Activated CD4-positive, alpha-beta T cell treated with anti-CD3 and anti-CD28 coated beads for 1 hour (primary cell): ENCODE measurements at places on chromosomes 1 and 21.

DNA sequence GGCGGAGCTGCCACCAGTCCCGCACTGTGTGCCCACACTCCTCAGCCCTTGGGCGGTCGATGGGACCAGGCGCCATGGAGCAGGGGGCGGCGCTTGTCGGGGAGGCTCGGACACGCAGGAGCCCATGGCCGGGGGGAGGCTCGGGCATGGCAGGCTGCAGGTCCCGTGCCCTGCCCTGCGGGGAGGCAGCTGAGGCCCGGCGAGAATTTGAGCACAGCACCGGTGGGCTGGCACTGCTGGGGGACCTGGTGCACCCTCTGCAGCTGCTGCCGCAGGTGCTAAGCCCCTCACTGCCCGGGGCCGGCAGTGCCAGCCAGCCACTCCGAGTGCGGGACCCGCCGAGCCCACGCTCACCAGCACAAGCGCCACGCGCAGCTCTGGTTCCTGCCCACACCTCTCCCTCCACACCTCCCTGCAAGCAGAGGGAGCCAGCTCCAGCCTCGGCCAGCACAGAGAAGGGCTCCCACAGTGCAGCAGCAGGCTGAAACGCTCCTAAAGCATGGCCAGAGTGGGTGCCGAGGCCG lies 267.7 kb downstream of the RYR2 start:
- no peak for DNase-seq

GRCh38 chr1:22801761-22802160 lies 91.1 kb downstream of the EPHB2 start:
- no peak for DNase-seq

- DNase-seq, result no peak
Observed at GRCh38 chr21:34191876-34192275, 118.5 kb downstream of the MRPS6 start.

- no peak for DNase-seq
Observed at GRCh38 chr1:170586321-170587252, 54.6 kb downstream of the GORAB start.

GRCh38 chr1:235507623-235508022 lies 3.4 kb upstream of the B3GALNT2 start:
- no peak for DNase-seq

DNA sequence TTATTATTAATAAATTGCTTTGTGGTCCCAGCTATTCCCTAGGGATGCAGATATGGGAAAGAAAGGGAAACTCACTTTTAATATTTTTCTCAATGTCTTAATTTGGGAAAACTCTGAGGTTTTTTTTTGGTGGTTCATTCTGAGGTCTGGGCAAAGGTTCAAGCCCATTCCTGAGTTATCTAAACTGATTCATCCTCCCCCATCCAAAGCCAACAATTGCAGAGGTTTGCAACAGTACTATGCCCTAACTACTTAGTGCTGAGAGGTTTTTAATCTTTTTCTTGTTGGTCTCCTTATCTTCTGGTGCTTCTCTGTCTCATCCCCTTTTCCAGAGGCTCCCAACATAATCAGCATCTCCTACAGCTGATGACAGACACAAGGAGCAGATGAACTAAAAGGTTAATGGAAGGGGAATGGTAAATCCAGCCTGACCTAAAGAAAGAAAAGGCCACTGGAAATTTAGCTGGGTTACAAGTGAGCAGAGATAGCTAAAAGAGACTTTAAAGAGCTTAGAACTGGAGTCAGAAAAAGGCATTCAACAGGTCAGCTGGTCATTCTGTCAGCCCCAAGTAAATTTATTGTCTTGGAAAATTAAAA lies 390.4 kb downstream of the TGFB2 start:
- DNase-seq, result no peak

GRCh38 chr1:183604038-183604808 lies 14.0 kb upstream of the NCF2 start:
- DNase-seq, result no peak

DNA sequence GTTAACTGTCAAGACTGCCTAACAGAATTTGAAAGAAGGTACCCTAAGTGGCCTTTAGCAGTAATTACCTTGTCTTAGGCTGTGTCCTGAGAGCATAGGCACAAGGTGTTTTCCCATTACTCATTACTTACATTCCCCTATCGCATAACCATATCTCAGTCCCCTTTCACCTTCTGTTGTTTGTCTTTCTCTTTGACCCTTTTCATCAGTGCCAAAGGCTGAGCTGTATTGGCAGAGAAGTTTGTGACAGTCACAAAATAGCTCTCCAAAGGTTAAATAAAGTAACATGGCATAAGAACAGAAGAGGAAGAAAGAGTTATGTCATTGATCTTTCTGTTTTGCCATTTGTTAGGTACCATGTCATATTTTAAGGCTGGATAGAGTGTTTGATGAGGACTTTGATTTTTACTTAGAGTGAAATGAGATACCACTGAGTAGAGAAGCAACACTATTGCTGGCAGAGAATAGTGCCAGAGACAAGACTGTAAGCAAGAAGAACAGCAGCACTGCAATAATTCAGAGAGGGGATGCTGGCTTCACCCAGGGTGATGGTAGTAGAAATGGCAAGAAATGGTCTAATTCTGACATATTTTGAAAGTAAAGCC lies 497.8 kb downstream of the TTLL7 start:
- DNase-seq, result no peak

- no peak for DNase-seq
Observed at GRCh38 chr1:48887796-48888195, 111.1 kb upstream of the BEND5 start.

DNA sequence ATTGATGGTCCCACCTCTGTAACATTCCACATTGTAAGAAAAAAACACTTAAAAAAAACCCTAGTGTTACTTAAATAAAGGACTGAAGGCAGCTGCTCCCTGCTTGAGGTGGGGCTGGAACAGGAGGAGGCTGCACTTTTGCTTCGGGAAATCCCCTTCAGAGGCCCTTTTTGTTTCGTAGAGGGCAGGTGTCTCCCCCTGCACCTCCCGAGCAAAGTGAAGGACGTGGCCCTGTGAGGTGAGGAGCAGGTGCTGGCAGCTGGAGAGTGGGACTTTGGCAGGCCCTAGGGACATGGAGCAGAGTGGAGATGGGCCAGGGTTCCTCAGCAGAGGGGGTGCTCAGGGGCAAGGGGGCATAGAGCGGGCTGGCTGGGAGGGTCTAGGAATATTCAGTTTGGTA lies 33.4 kb upstream of the WNT4 start:
- no peak for DNase-seq

GRCh38 chr1:39418236-39418635 lies 73.2 kb upstream of the BMP8A start:
- no peak for DNase-seq

GRCh38 chr1:100628631-100629081 lies 90.7 kb downstream of the GPR88 start:
- no peak for DNase-seq

DNA sequence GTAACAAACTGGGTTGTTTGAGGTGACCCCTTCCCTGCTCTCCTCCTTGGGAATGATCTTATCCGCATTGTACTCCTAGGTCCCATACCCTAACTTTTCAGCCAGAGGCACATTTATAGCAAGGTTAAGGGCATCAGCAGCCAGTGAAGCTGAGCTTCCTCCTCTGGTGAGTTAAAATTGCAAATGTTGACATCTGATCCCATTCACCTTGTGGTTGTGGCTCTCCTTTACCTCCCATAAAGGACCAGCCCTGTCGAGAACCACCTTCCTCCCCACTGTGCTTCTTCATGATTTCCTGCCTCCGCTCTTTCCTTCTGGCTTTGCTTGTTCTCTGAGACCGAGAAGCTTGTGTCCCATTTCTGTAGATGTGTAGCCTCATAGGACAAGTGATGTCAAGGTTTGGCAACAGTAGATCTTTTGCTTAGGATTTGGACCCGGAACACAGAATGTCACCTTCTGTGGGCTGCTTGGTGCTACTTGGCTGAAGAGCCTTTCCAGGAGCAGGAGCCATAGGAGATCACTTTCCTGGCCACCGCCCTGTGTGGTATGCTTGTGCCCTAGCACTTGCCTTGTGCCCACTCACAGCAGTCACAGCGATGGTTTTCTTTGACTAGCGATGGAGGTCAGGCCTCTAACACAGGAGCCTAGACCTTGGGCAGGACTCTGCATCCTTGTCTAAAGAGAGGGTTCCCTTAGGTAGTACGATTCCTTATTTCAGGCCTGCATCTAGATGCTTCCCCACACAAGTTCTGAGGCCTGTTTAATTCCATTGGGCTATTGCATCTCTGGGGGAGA lies 18.8 kb downstream of the SZRD1 start:
- no peak for DNase-seq

DNA sequence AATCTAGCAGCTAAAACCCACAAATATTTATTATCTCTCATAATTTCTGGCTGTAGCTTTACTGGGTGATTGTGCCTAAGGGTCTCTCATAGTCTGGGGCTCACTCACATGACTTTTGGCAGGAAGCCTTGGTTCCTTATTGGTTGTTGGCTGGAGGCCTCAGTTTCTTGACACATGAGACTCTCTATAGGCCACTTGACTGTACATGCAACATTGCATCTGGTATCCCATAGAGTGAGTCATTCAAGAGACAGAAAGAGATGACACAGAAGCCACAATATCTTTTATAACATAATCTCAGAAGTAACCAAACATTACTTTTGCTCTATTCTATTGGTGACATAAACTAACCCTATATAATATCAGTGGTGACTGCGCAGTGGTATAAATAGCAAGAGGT lies 128.5 kb upstream of the HNRNPU start:
- no peak for DNase-seq

- no peak for DNase-seq
Observed at GRCh38 chr1:77047978-77048614, 171.1 kb downstream of the PIGK start.

GRCh38 chr1:111880881-111881837 lies 108.3 kb downstream of the KCND3 start:
- no peak for DNase-seq

GRCh38 chr1:57017717-57018116 lies 51.9 kb upstream of the C8B start:
- no peak for DNase-seq

DNA sequence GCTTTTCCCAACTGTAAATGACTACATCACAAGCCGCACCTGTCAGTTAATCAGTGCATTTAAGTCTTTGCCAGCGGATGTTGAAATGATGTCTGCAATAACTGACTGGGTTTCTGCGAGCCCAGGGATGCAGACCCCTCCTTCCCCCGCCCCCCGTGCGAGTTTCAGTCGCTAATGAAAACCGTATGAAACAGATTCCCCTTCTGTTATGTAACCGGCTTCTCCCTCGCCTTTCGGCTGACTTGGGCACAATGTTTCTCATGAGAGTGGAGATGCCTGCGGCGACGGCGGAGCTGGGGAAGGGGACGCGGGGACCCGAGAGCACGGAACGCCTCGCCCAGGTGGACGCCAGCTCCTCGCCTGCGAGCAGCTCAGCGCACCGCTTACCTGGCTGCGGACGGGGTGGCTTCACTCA lies 753 bp downstream of the KCNJ6 start:
- no peak for DNase-seq
